CD4-positive, alpha-beta T cell treated with Interleukin-15 for 4 hours (primary cell): ENCODE measurements at places on chromosomes 12 and 14.
A peak's percentile ranks its signal among the peaks of the same experiment; 100 is the strongest.

GRCh38 chr12:81976661-81977060, 217.5 kb upstream of the PPFIA2 start:
- DNase-seq = no peak

DNA sequence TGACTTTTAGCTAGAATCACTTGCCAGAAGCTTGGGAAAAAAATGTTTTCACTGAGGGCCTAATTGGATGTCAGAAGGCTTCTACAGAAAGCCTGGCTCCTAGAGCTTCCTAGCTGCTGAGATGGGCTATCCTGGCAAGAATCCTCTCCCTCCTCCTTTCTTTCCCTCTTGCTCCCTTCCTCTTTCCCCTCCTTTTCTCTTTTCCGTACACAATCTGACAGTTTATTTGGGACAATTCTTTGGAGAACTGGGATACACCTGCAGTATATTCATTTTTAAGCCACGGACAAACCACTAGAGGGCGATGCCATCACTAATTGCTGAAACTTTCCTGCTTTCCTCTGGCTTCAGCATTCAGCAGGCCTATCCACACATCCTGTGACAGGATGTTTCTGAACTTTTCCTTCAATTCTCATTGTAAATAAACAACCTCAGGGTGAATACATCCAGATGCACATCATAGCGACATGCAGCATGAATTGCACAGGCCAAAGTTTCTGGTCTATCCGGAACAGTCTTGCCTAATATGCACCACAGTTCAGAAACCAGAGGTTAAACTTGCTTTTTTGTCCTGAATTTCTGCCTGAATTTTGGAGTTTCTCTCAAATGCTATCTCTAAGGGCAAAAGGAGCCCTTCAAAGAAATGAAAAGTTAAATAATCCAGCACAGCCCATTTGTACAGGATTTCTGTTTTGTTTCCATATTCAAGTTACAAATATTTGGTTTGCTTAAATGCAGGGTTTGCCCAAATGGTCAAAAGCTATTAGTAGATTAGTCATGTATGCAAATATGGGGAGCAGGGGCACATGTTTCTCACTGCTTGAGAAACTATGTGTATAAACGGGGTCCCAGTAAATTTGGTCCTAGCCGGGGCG, 142.8 kb downstream of the PAWR start:
- DNase-seq = no peak

GRCh38 chr12:18696971-18697602, 40.7 kb downstream of the PLCZ1 start:
- DNase-seq = no peak

DNA sequence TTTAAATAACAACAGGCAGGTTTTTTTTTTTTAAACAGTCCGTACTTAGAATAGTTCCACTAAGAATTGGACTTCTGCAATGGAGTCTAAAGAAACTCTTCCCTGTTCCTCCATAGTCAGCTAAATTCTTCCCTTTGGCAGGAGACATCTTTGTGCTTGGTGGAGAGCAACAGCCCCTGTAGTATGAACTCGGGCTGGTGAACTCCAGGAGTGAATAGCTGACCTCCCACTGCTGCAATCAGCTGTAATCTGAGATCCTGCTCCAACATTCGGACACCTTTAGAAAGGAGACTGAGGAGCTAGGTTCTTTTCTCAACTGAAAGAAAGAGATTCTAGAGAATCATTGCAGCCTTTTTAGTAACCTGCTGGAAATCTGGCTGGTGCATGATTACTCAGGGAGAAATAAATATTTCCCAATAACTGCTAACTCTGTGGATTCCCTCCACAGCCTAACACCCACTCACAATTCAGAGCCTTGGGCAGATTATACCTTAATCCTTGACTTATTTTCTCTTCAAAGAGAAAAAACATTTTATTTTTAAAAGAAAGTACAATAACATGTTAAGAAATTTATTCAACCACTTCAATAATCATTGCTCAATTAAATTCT, 25.6 kb upstream of the DBX2 start:
- DNase-seq = no peak

- no peak for DNase-seq
Measured at GRCh38 chr12:76007640-76008039, 23.9 kb downstream of the PHLDA1 start.

DNA sequence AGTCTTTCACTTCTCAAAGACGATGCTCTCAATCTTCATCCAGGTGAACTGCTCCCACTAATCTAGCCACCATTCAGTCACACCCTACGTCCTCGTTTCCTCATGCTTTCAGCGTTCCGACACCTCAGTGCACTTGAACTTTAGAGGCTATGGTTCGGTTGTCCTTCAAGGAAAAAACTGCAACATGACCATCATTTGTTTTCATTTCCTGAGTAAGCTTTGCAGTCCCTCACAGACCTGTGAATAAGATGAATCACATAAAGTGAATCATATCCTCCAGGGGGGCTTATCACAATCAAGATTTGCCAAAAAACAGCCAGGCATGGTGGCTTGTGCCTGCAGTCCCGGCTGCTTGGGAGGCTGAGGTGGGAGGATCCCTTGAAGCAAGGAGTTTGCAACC, 80.2 kb downstream of the TMCC3 start:
- no peak for DNase-seq

GRCh38 chr12:53564278-53564677, 57.0 kb upstream of the NPFF start:
- no peak for DNase-seq

GRCh38 chr14:65486863-65487262, 74.3 kb downstream of the FUT8 start:
- no peak for DNase-seq

GRCh38 chr14:85873006-85873405, 343.1 kb downstream of the FLRT2 start:
- no peak for DNase-seq

DNA sequence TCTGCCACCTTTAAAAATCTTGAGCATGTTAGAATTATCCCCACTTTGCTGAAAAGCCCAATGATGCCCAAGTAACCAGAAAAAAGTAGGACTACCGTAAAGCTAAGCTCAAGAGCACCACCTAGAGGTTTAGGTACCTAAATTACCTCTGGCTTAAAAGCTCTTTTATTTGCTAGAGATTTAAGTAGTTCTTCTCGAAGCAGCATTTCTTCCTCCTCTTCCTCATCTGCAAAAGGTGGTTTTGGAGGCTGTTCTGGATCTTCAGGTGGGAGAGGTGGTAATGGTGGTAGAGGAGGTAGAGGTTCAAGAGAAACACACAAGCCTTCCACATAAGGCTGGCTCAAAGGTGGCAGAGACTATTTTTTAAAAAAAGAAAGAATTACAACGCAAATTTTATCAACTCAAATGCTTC, 26.9 kb downstream of the ZFC3H1 start:
- DNase-seq = peak; percentile 57

DNA sequence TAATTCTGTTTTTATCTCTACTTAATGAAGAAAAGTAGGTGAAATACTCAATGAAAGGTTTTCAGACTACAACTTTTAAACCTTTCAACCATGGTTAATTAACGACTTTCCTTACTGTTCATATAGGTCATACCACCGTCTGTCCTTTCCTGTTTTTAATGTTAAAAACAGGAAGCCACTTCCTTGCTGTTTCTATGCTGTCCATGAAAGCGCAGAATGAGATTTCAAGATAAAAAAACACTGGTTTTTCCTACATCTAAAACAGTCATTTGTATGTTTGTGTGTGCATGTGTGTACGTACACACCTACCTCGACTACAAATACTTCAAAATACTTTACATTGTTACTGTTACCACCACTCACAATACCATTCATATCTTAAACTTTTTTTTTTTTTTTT, 27.3 kb downstream of the SPTLC2 start:
- no peak for DNase-seq

GRCh38 chr12:18224745-18225144, 36.6 kb upstream of the PIK3C2G start:
- no peak for DNase-seq

DNA sequence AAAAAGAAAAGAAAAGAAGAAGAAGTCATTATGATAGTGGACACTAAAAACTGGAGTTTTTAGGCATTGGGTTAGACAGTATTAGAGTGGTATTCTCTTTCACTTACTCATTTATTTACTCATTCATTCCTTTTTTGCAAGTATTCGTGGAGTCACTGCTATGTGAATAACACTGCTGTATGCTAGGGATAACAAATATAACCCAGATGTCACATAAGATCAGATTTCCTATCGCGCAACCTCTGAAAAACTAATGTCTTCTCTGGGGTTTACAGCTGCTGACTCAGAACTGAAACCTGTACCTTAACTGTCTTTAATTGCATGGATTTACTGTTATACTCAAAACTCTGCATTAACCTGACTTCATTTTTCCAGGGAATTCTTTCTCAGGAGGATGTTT, 353.7 kb downstream of the LRIG3 start:
- DNase-seq = no peak

DNA sequence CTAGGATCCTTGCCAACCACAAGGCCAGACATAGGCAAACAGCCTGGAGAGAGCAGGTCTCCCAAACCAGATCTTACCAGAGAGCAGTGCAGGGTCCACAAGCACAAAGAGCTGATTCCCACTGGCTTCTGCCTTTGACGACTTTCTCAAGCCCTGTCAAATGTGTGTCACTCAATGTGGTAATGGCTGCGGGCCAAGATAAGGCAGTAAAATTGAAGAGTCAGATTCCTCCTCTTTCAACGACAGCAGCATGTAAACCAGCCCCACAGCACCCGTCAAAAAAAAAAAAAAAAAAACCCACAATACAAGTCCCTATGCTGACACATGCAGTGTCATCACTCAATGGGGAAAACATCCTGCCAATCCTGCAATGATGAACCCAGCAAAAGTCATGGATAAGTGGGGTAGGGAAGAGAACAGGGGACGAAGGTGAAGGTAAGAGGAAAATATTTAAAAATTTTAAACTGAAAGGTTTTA, at the start of gene STON2:
Gene STON2, minus strand, starts transcription at position 123 of the 477 bp plus-strand sequence. CDS start 1,942 bp downstream, outside the sequence.
- no peak for DNase-seq

GRCh38 chr12:115320967-115321366, 637.0 kb upstream of the TBX3 start:
- no peak for DNase-seq

DNA sequence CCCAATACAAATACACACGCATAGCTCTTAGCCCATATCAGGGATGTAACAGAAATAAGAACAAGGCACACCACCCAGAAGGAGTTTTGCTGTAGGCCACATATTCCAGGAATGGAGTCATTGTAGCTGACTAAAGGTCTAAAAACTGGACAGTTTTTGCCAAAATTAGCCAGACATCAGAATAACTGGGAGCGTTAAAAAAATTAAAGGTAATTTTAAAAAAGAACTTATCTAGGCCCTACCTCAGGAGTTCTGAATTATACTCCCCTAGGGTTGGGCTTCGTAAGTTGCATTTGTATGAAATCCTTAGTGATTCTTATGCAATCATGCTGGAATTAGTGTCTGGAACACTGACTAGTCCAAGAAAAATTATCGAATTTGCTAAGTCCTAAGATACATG, 987.7 kb downstream of the GALC start:
- no peak for DNase-seq

GRCh38 chr14:52602131-52602530, 49.5 kb downstream of the GPR137C start:
- no peak for DNase-seq

GRCh38 chr12:6827982-6828780, at the start of gene P3H3:
Gene P3H3 (plus strand): TSS chr12:6828407. CDS start chr12:6828441, 34 bp downstream.
- no peak for DNase-seq

DNA sequence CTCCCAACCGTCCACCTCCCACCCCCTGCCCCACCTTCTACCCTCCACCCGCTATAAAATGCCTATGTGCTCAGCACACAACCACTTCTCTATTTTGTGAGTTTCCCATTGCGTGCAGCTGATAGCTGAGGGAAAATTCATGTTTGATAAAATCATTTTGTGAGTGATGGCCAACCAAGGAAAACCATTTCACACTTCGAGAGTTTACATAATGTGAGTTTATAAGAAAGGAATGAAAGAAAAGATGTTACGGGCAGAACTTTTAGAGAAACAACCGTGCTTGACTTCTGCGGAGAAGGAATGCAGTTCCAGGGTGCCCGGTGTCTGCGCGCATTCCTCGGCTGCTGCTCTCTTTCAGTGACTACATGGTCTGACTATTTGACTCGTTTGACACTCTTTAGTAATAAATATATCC, 140.9 kb downstream of the EFCAB11 start:
- DNase-seq = no peak

DNA sequence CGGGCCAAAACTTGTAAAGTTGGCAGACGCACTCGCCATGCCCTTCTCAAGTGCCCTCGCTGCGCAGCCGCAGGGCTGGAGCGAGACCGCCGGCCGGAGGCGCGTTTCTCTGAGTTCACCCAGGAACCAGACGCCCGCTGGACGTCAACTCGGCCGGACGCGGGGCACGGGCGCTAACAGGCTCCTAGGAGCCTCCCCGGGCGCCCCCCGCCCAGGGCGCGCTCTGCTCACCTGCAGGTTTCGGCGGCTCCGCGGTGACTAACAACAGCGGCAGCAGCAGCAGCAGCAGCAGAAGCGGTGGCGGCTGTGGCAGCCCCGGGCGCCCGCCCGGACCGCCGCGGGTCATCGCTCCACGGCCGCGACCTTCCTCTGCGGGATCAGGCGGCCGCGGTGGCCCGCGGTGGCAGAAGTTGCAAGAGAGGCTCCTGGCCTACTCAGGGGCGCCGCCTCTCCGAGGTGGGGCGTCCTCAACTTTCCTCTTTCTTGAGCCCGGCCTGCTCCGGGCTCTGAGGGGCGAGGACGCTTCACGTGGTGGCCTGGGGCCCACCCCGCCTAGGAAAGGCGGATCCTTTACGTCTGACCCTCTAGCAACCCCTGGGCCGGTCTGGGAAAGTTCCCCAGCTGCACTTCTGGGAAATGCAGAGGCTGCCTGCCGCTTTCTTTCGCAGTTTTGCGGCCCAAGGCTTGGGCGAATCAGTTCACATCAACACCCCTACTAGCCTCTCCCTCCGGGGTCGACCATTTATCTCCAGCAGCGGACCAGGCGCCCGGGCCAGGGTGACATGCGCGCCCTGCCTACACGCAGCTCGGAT, at the start of gene PLBD1:
Gene PLBD1, minus strand, starts transcription at position 533 of the 812 bp plus-strand sequence. Its CDS starts 187 bp downstream, at position 346.
- DNase-seq = no peak

GRCh38 chr12:129534966-129535750, 368.7 kb downstream of the TMEM132D start:
- no peak for DNase-seq

- DNase-seq = no peak
Measured at GRCh38 chr12:18483698-18484325, 222.5 kb downstream of the PIK3C2G start.

DNA sequence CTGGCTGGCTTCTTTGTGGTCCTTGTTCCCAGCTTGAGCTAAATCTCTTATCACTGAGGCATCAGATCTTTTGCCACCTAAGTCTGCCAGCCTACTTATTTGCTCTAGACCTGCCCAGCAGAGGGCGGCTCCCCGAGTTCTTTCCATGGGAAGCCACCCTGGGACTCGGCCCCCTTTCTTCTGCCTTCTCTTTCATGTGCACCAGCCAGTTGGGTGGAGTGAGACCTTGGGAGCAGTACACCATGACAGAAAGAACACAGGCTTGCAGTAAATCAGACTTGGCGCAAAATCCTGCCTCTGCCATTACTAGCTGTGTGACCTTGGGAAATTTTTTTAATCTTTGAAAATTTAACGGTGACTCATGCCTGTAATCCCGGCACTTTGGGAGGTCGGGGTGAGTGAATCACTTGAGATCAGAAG, 7.4 kb downstream of the SMAGP start:
- DNase-seq = peak; percentile 29

GRCh38 chr14:102906616-102907302, 15.7 kb upstream of the AMN start:
- DNase-seq = no peak

- DNase-seq = no peak
Measured at GRCh38 chr12:104280111-104280510, 23.4 kb upstream of the EID3 start.

- peak; percentile 36 for DNase-seq
Measured at GRCh38 chr12:32134101-32134888, 27.6 kb downstream of the BICD1 start.

- peak; percentile 58 for DNase-seq
Measured at GRCh38 chr12:105279460-105280056, 43.6 kb upstream of the APPL2 start.

- no peak for DNase-seq
Measured at GRCh38 chr12:5187136-5187535, 143.5 kb downstream of the KCNA5 start.
